Heart left ventricle (tissue), 16 donors: ENCODE measurements at places on chromosomes 3 and 15. TPM values are rescaled to one million over a fixed set of nuclear protein-coding genes. Genes with fewer than 3 reads are reported as not detected.

The PPP2R3A gene
- polyA plus RNA-seq, result 20.2 TPM

- no peak for DNase-seq
Observed at GRCh38 chr3:187518207-187518606, 150.0 kb downstream of the RTP4 start.

DNA sequence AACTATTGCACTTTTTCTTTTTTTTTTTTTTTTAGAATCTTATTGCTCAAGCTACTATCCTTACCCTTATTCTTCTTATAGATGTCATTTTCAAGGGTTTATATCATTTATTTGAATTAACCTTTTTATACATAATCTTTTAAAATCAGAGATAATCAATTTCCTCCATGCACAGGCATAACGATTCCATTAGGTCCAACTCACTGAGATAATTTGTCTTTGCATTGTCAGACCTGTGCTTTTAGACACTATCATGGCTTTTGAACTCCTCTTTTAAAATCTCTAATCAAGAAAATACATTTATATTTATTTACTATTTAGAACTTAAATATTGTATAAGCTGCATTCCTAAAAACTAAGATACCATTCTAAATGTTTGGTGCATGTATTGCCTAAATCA is 1454.9 kb downstream of the ZPLD1 start:
- no peak for DNase-seq

The ARGFX gene
- not detected for polyA plus RNA-seq

The WDR53 gene
- 7.3 TPM for polyA plus RNA-seq

The UACA gene
- 41.4 TPM for polyA plus RNA-seq

The ROBO1 gene
- polyA plus RNA-seq, result 2.2 TPM

- no peak for DNase-seq
Observed at GRCh38 chr15:72168131-72168807, 29.3 kb downstream of the GRAMD2A start.

DNA sequence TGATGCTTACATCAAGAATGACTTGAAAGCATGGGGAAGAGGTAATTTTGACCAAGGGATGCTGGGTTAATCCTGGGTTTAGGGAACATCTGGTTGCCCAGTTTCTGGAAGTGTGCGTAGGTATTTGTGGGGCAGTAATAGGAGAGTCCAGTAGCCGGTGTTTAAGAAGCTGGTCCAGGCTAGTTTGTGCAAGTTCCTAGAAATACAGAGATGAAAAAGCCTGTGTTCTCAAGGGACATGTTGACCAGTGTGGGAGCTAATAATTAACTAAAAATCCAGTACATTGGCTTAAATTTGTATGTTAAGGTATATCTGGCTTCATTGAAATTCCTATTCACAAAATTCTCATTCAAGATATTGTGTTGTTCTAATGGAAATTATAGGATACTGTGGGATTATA is 51.2 kb downstream of the UBE2E2 start:
- no peak for DNase-seq

- peak; percentile 73 for DNase-seq
Observed at GRCh38 chr3:14791343-14791945, 27.3 kb upstream of the FGD5 start.

The SCN11A gene
- not detected for polyA plus RNA-seq

The TRIM42 gene
- not detected for polyA plus RNA-seq

The TMC3 gene
- polyA plus RNA-seq, result not detected

The MYEF2 gene
- 7.7 TPM for polyA plus RNA-seq

- no peak for DNase-seq
Observed at GRCh38 chr15:50315814-50316630, 39.0 kb downstream of the GABPB1 start.

DNA sequence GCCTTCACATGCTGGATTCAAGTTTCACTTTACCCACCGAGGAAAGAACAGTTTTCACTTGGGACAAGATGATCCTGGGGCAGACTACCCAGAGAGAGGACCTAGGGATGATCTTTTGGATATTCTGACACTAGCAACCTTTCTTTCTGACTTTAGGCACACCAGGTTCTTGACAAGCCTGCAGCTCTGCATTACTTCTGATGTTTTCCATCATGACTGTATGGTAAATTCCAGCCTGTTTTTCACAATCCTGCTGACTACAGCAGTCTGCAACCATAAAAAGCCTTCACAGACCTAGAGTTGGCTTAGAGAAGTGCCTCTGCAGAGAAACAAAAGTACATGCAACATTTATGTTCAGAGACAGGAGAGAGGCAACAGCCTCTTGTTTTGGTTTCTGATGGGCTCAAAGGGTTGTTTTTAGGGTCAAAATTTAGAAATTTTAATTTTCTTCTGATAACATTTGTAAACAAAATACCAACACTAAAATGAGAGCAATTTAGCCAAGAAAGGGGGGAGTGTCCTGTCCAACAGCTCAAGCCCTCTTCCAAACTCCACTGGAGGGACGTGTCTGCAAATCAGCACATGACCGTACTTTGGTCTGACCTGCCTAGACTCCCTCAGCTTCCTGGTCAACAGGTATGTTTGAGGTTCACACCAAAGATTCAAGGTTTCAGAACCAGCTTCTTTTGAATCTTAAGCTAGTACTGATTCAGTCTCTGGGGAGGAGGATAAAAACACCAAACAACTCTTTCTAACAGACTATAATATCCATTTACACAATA is 799 bp downstream of the ABI3BP start:
- no peak for DNase-seq

The GNAT1 gene
- polyA plus RNA-seq, result not detected

DNA sequence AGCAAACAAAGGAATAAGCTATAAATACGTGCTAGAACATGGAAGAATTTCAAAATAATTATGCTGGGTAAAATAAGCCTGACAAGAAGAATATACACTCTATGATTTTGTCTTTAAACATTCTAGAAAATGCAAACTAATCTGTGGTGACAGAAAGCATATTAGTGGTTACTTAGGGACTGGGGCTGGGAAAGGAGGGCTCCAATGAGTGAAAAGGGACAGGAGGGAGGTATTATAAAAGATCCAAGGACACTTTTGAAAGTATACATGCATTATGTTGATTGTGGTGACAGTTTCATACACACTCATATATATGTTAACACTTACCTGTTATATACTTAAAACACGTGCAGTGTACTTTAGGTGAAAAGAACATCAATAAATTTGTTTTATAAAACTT is 23.0 kb downstream of the MYH15 start:
- DNase-seq, result no peak

DNA sequence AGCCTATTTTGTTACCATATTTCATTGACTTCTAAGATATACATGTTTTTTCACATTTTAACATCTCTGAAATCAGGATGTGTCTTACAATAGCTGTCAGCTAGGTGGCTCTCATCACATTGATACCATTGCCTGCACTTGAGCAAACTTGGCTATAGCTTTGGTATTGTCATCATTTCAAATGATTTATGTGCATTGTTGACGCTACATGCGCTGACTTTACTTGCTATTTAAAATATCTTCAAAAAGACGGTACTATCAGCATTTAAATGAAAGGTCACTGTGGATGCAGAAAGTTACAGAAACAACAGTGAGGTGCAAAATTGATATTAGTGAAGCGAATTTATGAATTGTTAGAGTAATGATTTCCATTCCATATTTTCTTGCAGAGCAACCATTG is 54.0 kb upstream of the ABHD2 start:
- no peak for DNase-seq
